ENCODE measurements at places on chromosomes 4 and X. TPM values are rescaled to one million over a fixed set of nuclear protein-coding genes. Genes with fewer than 3 reads are reported as not detected.

DNA sequence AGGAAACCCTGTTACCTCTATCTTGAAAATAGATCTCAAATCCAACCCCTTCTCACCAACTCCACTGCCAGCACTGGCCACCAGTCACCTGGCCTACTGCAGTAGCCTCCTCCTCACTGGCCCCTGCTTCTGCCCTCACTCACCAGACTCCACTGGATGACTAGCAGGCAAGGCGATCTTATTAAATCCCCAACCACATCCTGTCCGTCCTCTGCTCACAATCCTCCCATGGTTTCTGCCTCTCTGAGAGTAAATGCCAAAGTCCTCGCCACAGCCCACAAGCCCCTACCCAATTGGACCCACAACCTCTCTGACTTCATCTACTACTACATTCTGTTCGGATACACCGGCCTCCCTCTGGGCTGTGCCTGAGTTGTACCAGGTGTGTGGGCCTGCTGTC lies 5.4 kb upstream of the PIM2 start:
- DNase-seq: no peak

DNA sequence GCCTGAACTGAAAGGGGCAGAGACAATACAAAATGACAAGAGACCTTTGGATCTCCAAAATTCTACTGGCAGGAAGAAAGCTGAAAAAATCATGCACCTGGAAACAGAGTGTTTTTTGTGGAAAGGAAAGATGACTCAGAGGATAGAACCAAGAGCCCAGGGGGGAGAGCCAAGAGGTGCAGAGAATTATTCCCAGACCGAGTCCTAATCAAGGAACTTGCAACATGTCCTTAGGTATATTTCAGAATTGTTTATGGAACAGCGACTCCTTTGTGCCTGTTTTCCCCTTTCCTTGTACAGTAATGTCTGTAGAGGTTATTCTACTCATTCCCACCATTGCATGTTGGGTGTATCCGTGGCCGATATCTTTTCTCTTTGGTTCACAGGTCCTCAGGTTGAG lies 71.7 kb downstream of the YIPF6 start:
- DNase-seq: no peak

- no peak for DNase-seq
Observed at GRCh38 chrX:7294483-7294882, 146.5 kb upstream of the PUDP start.

GRCh38 chr4:242121-242848 lies 63.0 kb downstream of the ZNF732 start:
- peak; percentile 74 for DNase-seq

- no peak for DNase-seq
Observed at GRCh38 chrX:133923548-133923947, 61.8 kb downstream of the GPC3 start.

DNA sequence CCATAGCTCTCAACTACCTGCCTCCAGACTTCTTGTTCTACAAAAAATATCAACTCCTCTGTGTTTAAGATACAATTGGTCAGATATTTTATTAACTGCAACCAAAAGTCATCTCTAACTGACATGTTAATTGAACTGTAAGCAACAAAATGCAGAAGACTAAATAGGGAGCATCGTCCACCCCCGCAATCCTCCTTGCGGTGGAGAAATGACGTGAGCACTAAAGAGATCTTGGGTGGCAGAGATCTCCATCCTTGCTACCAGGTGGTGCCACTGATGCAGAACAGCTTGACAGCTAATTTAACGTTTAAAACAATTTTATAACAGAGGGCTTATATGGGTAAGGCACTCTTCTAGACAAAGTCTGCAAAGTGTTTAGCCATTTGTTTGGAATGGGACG lies 164.4 kb upstream of the FTHL17 start:
- no peak for DNase-seq

DNA sequence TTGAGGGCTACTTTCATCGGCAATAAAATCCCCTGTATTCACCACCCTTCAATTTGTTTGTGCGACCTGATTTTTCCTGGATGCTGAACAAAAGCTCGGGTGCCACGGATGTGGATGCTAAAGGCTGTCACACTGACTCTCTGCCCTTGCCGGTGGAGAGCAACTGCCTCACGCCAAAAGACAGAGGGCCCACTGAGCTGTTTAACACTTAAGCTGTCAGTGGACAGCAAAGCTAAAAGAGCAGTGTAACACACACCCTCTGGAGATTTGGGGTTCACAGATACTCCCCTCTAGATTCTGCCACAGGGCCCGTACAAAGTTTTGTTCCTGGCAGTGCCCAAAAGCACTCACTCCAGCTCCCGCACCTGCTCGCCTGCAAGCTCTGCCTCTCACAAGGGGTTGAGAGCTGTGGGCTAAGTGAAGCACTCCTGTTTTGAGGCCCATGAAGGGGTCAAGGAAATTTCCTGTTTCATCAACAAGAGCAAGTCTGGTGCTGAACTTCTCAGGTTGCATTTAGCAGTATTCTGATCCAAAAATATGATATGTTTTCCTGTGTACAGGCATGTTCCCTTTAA lies 1571.9 kb downstream of the ADGRL3 start:
- DNase-seq: no peak

DNA sequence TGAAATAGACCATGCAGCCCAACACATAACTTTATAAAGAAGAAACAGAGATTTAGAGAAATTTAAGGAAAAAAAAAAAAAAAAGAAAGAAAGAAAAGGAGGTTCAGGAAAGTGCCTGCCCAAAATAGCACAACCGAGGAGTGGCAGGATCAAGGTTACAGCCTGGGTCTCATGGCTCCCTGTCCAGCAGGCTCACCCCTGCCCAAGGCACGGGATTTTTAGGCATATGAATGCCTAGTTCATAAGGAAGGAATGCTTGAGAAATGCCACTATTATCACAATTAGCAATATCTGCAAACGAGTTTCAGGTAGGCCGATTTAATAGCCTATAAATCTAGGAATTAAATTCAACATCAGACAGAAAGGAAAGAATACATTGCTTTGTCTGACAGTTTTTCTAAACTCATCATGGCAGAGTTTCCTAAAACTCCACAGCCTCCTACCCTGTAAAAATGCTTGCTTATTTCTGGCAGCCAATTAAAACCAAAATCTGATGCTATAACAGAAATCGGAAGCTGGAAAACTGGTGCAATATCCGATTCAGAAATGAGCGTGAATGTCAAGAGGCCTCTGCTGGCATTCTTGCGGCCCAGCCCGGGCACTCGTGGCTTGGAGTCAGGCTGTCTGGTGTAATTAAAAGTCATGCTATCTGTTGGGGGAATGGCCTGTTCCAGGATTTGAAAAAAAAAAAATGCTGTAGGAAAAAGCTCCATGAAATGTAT lies 63.5 kb downstream of the GEMIN8 start:
- DNase-seq: no peak

GRCh38 chrX:154372612-154373022 lies 1.8 kb downstream of the FLNA start:
- DNase-seq: peak; percentile 52

GRCh38 chrX:107542500-107542899 lies 85.8 kb upstream of the PRPS1 start:
- DNase-seq: no peak

- DNase-seq: no peak
Observed at GRCh38 chrX:11187001-11187400, 75.9 kb downstream of the HCCS start.

DNA sequence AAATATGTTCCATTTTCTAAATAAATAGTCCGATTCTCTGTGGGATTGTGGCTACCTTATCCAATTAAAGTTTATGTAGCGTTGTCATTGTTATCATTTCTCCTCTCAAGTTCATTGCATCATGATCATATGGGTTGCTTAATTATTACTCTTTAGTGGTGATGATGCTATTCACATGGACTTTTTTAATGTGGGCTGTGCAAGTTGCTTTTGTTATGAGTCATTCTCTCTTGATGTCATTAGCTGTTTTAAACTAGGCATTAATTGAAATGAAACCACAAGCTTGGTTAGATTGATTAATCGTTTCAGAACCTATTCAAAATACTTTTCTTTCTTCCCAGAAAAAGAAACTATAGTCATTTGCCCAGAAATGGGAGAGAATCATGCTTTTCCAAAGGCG lies 38.2 kb downstream of the NHS start:
- no peak for DNase-seq

DNA sequence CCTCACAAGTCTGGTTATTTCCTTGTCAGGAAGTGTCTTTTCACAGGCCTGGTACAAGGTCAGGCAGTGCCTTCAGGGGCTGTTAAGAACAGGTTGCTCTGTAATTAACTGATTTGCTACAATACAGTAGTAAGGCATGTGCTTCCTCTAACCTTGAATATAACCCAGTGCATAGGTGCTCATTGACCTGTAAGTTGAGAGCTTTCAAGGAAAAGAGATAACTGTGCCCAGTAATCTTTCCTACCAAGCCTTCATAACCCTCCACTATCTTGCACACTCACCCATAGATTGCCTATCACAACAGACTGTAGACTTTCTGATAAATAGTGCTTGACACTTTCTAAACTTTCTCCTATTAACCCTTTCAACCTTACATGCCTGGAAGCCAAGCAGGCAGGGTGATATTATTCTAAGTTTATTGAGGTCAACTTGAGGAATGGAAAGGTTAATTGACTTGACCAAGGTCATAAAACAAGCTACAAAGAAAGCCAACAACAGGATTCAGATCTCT lies 148.1 kb downstream of the PPARGC1A start:
- no peak for DNase-seq

- no peak for DNase-seq
Observed at GRCh38 chrX:100695302-100695701, 36.6 kb downstream of the SYTL4 start.

Gene FATE1
- 0.52 TPM for total RNA-seq

Gene ARHGAP10
- 52.2 TPM for total RNA-seq

Gene IKBKG
- 31.2 TPM for total RNA-seq

Gene LINC00632
- 61.2 TPM for total RNA-seq

Gene TRAM1L1
- total RNA-seq: 2.1 TPM

Gene DUSP21
- not detected for total RNA-seq

Gene CCKAR
- 68.5 TPM for total RNA-seq
